Midbrain (tissue), 1 donor: ENCODE measurements at places on chromosomes 3 and 15.

DNA sequence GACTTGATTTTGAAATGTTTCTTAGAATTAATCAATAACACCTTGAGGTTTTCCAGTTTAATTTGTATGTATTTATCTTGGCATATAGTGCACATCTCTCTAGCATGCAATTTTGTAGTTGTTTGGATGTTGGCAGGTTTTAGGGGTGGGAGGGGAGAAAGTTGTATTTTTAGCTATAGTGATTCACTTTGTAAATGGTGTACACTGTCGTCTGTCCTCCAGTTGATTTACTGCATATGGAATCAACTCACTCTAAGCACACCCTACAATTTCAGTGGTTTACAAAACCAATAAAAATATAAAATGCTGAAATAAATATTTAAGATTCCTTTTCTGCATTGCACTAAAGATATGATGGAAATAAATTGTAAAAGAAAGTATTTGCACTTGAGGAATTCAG is 199.1 kb downstream of the CDIN1 start:
- DNase-seq: no peak

DNA sequence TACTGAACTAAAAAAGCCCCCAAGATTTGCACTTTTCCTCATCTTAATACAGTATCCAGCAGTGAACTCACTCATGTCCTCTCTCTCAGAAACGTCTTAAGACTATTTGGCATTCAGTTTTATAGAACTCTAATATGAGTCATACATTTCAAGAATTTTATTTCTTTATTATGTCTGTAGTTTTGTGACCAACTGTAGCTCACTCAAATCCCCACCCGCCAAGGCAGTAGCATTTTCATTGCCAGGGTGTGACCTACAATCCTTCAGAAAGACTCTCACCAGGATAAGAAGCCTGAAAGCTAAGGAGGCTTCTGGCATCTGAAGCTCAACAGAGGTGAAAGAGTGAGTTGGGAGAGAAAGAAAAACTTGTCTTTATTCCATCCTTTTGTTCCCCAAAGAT is 537.1 kb downstream of the RSL24D1 start:
- no peak for DNase-seq

GRCh38 chr3:38489766-38490165 is 6.4 kb upstream of the EXOG start:
- DNase-seq: peak; percentile 24

- DNase-seq: no peak
These were observed 1.6 kb downstream of the GRIP2 start for GRCh38 chr3:14538451-14539088.
